Activated CD4-positive, alpha-beta T cell treated with anti-CD3 and anti-CD28 coated beads, Interleukin-2, amount 10 ng/mL, durations not matched to agents 7 days and 5 days (primary cell): ENCODE measurements at places on chromosomes 3 and 15.

DNA sequence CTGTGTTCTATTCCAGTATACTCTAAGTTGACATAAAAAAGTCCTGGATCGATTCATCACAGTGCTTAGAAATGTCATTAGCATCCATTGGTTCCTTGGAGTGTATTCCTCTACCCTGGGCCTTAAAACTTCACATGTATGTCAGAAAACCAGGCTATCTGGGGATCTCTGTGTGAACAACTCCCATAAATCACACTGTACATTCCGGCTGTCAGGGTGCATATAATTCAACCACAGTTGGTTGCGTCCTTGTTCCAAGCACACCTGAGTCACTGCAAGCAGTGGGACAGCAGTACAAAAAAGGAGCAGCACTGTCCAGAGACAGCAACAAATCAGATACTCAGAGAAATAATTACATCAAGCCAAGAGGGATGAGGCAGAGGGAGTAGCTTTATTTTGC lies 52.4 kb downstream of the PDZRN3 start:
- H3K36me3 ChIP-seq: no peaks in the 10 kb centered on the region
- no peak overlapping the region for H3K4me3 ChIP-seq
- no peak for DNase-seq
- H3K27ac ChIP-seq: no peak overlapping the region

GRCh38 chr15:41347236-41347635 lies 14.6 kb downstream of the NUSAP1 start:
- H3K4me3 ChIP-seq: no peak overlapping the region
- no peak overlapping the region for H3K27ac ChIP-seq
- H3K4me1 ChIP-seq: peaks cover 7% of the 10 kb centered on the region
- peaks cover 73% of the 10 kb centered on the region for H3K36me3 ChIP-seq

GRCh38 chr3:194623449-194624290 lies 9.5 kb downstream of the TMEM44 start:
- H3K4me3 ChIP-seq: no peak overlapping the region
- DNase-seq: no peak
- H3K36me3 ChIP-seq: no peaks in the 10 kb centered on the region
- no peak overlapping the region for H3K27ac ChIP-seq
- no peaks in the 10 kb centered on the region for H3K27me3 ChIP-seq
- H3K4me1 ChIP-seq: no peaks in the 10 kb centered on the region

GRCh38 chr3:62873451-62873760 lies 1.8 kb downstream of the CADPS start:
- H3K27ac ChIP-seq: no peak overlapping the region
- no peak for DNase-seq
- H3K4me3 ChIP-seq: no peak overlapping the region
- no peaks in the 10 kb centered on the region for H3K36me3 ChIP-seq
- no peaks in the 10 kb centered on the region for H3K4me1 ChIP-seq

DNA sequence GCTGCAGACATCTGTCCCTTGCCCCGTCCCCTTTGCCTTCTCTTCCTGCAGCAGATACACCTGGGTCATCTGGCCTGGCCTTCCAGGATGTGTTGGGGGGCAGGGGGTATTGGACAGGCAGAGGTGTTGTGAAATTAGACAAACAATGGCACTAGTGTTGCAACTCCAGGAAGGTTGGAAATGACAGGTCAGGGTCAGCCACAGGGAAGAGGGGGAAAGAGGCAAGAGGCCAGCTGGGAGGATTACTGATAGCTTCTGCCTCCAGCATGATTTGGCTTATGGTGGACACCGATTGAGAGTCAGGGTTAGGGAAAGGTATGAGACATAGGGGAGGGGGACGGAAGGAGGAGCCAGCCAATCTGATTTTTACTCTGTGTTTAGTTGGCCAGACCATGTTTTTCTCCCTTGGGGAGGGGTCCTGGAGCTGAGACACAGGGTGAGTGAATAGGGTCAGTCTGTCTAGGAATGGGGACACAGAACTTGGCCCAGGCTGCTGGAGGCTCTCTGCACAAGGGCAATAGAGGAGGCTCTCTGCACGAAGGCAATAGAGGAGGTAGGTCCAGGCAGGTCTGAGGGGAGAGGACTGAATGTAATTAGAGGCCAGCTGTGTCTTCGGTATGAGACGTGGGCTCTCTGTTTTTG lies 3.4 kb upstream of the ATP2B2 start:
- no peak overlapping the region for H3K4me3 ChIP-seq
- no peaks in the 10 kb centered on the region for H3K4me1 ChIP-seq
- no peaks in the 10 kb centered on the region for H3K36me3 ChIP-seq
- peaks cover 16% of the 10 kb centered on the region for H3K27me3 ChIP-seq

GRCh38 chr3:196009456-196009855 lies 72.4 kb downstream of the TFRC start:
- H3K36me3 ChIP-seq: no peaks in the 10 kb centered on the region
- H3K27ac ChIP-seq: no peak overlapping the region

DNA sequence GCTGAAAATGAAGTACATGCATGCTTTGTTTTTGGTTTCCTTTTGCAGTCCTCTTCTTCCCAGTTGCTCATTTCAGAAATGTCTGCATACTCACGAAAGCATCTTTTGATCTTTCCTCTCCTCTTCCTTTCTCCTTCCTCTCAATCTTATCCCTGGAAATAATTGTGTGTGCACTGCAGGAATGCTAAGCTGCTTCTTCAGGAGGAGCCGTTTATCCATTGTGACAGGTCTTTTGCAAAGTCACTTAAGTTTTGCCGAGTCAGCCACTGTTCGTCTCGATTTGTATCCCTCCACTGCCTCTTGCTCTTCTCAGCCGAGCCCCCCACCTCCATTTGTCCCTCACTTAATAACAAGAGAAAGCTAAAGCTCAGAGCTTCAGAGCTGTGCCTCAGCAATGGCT lies 597.6 kb downstream of the AGBL1 start:
- no peaks in the 10 kb centered on the region for H3K36me3 ChIP-seq
- H3K27me3 ChIP-seq: no peaks in the 10 kb centered on the region
- no peak overlapping the region for H3K27ac ChIP-seq
- H3K4me3 ChIP-seq: no peak overlapping the region
- no peak for DNase-seq

DNA sequence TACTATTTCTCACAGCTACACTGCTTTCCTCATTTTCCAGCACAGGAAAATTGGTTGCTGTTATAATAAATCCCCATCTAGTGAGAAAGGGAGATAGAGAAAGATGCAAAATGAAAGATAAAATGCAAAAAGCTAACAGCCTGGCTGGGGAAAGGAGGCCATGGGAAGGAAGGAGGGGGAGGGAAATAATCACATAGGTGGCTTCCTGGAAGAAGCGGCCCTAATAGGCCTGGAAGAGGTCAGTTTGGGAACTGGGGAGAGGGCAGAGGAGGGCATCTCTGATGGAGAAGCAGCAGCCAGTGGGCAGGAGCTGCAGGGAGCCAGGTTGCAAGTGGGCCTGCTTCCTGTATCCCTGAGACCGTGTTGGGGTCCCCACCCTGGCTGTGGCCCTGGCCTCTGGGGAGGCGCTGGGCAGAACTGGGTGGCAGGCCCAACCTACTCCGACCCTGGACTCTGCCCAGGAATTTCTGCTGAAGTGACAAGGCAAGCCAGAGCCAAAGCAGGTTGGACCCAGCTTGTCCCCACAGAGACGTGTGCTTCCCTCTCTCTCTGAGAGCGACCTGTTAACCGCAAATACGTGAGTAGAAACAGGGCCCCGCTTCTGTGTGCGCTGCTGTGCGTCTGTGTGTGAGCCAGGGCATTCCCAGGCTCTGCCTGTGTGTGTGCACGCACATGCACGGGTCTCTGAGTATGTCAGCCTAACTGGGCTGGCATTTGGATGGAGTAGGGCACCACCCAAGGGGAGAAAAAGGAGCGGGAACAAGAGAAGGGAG lies 1.9 kb downstream of the SLC28A1 start:
- no peaks in the 10 kb centered on the region for H3K36me3 ChIP-seq
- DNase-seq: no peak
- no peak overlapping the region for H3K27ac ChIP-seq
- no peak overlapping the region for H3K4me3 ChIP-seq

GRCh38 chr3:30941342-30941741 lies 46.9 kb upstream of the GADL1 start:
- no peak for DNase-seq
- no peaks in the 10 kb centered on the region for H3K27me3 ChIP-seq
- H3K36me3 ChIP-seq: no peaks in the 10 kb centered on the region
- H3K4me3 ChIP-seq: no peak overlapping the region
- no peak overlapping the region for H3K27ac ChIP-seq
- H3K4me1 ChIP-seq: peaks cover 4% of the 10 kb centered on the region

- H3K4me3 ChIP-seq: no peak overlapping the region
- DNase-seq: no peak
- no peaks in the 10 kb centered on the region for H3K27me3 ChIP-seq
- peaks cover 35% of the 10 kb centered on the region for H3K4me1 ChIP-seq
- no peaks in the 10 kb centered on the region for H3K36me3 ChIP-seq
These were observed 38.3 kb downstream of the SAXO2 start for GRCh38 chr15:82300883-82301282.

DNA sequence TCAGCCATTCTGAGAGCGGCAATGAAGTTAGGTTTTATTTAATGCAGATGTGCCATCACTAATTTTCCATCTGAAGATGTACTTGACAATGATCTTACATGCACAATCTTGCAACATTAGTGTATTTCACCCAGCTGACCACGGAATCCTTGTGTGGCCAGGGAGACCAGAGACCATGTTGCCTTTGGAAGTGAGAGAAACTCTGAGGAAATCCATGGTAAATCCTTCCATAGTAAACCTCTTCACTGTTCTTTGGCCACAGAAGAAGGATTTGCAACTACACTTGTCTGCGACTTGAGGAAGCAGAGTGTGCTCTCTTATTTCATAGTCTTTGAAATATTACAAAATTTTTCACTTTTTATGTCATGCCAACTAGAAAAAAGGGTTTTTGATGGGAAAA lies 128.4 kb upstream of the IGSF10 start:
- H3K36me3 ChIP-seq: no peaks in the 10 kb centered on the region
- H3K27ac ChIP-seq: no peak overlapping the region
- H3K4me3 ChIP-seq: no peak overlapping the region

GRCh38 chr3:25907081-25907480 lies 117.2 kb downstream of the OXSM start:
- H3K4me3 ChIP-seq: no peak overlapping the region
- DNase-seq: no peak
- H3K36me3 ChIP-seq: no peaks in the 10 kb centered on the region
- H3K4me1 ChIP-seq: peaks cover 20% of the 10 kb centered on the region
- no peak overlapping the region for H3K27ac ChIP-seq

GRCh38 chr3:177196008-177196455 lies 1.2 kb downstream of the TBL1XR1 start:
- peak; percentile 46 for DNase-seq
- peak overlapping the region; percentile 100 for H3K27ac ChIP-seq
- no peaks in the 10 kb centered on the region for H3K27me3 ChIP-seq
- peak overlapping the region; percentile 99 for H3K4me3 ChIP-seq

DNA sequence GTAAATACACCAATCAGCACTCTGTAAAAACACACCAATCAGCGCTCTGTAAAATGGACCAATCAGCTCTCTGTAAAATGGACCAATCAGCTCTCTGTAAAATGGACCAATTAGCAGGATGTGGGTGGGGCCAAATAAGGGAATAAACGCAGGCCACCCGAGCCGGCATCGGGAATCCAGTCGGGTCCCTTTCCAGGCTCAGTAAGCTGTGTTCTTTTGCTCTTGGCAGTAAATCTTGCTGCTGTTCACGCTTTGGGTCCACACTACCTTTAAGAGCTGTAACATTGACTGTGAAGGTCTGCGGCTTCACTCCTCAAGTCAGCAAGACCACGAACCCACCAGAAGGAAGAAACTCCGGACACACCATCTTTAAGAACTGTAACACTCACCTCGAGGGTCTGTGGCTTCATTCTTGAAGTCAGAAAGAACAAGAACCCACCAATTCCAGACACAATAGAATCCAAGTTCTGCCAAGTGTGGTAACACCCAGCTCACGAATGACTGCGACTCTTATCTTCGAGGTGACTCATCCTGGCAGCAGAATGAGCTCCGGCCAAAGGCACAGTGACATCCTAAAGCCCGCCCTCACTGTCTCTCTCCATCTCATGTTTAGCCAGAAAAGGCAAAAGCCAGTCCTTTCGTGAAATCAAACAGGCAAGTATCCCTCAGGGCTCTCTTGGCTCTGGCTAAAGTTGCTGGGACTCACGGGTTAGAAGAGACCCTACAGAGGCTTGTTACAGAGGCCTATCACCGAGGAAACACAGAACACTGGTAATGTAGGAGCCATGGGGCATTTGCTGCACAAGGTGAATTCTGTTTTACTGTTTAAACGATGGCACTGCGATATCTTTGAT lies 155.2 kb downstream of the FAM43A start:
- H3K27ac ChIP-seq: no peak overlapping the region
- no peak for DNase-seq
- peaks cover 5% of the 10 kb centered on the region for H3K27me3 ChIP-seq
- H3K36me3 ChIP-seq: no peaks in the 10 kb centered on the region
- H3K4me1 ChIP-seq: no peaks in the 10 kb centered on the region
- no peak overlapping the region for H3K4me3 ChIP-seq

DNA sequence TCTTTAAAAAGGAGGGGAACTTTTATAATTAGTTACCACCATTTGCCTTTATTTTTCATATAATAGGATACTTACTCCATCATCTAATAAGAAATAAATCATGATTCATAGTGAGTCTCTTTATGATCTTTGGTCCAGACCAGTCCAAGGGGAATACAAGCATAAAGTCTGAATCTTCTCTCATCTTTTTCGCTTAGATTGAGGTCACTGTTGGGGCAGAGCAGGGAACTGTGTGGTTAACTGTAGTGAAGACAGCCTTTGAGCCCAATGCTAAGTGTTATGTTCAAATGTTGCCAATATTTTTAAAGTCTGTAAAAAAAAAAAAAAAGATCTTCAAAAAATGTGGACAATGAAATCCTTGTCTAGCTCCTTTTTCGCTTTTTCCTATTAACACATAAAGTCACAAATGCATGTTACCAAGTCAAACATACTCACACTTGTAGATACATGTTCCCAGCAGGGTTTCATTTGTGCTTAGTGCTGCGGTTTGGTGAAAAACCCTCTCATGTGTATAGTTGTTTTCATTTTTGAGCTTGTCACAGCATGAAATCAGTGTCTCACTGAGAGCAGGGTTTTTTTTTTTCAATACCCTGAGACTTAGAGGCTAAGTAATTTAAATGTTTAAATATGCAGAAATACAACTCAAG lies 72.1 kb downstream of the EPHA3 start:
- H3K4me1 ChIP-seq: no peaks in the 10 kb centered on the region
- no peaks in the 10 kb centered on the region for H3K36me3 ChIP-seq
- no peak overlapping the region for H3K27ac ChIP-seq
- no peak overlapping the region for H3K4me3 ChIP-seq

DNA sequence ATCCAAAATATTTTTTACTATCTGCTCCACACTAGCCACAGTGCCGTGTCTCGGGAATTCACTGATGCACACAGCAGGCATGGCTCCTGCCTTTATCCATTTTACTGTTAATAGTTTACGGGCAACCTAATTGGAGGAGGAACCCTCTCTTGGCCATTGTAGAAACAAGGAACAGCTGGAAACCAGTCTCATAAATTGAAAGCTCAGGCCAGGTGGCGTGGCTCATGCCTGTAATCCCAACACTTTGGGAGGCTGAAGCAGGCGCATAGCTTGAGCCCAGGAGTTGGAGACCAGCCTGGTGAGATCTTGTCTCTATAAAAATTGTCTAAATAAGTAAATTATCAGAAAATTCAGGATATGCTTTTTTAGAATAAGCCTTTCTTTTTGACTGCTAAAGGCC lies 39.0 kb downstream of the IL5RA start:
- no peaks in the 10 kb centered on the region for H3K36me3 ChIP-seq
- H3K27ac ChIP-seq: no peak overlapping the region
- no peak overlapping the region for H3K4me3 ChIP-seq
- no peaks in the 10 kb centered on the region for H3K27me3 ChIP-seq
- no peak for DNase-seq
